ENCODE measurements at places on chromosomes 4 and X.

DNA sequence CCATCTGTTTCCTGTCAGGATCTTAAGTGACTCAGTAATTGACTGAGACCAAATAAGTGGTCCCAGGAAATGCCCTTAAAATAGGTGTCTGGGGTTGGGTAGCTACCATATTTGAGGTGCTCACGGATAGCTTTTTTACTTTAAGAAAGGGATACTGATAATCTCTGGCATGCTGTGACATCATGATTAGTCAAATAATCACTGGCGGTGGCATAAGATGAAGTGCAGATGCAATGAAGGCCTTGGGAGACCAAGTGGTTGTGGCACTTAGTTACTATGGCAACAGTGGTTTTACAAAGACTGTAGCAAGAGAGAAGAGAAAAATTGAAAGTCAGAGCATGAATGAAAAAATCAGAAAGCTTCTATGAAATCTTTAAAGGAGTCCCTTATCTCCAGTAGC, 114.5 kb upstream of the SLIT2 start:
- DNase-seq, result no peak

GRCh38 chr4:102139132-102139573, 206.1 kb downstream of the SLC39A8 start:
- DNase-seq, result no peak

- DNase-seq, result no peak
Measured at GRCh38 chr4:184442314-184442635, 32.1 kb downstream of the IRF2 start.

DNA sequence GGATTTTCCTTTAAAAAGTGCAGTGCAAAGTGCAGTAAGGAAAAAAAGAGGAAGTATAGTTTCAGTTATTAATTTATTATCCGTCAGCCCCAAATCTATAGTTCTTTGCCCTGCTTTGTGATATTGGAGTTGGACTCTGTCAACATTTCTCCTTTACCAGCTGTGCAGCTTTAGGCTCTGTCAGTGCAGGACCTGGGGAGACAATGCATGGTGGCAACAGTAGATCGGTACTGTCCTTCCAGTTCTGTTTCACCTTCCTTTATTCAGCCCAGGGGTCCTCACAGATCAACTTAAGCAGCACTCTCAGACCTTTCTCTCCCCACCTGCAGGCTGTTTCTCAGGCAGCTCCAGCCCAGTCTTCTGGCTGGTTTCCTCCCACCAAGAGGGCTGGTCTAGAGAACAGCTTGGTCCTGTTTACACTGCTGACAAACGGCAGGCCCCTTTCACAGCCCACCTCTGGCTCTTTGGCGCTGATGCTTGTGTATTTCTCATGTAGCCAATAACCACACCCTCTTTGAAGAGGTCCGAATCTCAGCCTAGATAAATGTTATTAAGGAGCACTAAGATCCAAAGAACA, 71.6 kb downstream of the MCUB start:
- DNase-seq, result no peak

DNA sequence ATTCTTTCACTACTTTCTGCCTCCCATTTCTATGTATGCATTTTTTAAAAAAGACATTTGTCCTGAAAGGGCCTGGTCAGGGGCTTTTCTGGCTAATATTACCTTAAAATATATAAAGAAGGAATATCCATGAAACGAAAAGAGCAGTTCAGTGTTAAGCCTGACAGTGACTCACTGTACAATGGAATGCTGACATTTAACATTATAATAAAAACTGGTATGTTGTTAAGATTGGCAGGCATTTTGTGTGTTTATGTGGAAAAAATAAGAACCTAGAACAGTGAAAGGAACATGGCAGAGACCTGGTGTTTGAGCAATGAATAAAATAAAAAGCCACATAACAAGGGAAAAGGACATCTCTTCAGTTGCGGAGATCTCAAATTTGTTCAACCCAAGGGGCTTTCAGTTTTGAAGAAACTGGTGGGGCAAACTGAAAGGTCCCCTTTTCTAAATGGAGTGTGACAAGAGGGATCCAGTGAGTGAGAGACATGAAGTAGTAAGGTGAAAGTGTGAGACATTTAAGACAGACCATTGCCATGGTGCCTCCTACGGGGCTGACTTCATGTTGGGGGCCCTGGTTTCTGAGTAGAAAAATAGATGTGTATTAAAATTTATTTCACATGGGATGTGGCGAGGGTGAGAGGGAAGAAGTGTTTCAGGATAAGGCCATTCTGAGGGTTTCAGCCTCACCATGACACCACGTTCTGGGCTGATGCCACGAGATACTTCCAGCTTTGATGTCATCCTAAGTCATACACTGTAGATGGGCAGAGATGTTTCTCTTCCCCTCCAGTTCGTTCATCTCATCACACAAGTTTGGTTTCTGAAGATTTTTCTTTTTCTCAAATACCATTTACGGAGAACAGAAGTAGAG, 324.9 kb downstream of the PPP3CA start:
- DNase-seq, result no peak

- no peak for DNase-seq
Measured at GRCh38 chr4:153785910-153786721, 2.8 kb downstream of the SFRP2 start.

- DNase-seq, result no peak
Measured at GRCh38 chr4:85580489-85580888, 105.5 kb downstream of the ARHGAP24 start.

DNA sequence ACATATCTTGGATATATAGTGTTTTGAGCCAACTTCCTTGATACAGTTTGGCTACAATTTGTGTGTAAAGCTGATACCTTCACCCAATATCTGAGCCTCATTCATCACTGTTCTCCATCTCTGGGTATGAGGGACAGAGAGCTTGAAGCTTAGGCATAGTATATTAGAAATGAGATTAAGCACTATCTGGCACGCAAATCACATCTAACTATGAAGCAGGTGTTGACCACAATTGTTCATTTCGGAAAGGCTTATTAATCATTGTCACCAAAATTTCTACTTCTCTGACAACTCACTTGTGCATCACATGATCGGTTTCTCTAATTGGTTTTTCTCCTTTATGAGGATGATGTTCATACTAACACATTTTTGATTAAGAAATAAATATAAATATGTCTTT, 2.1 kb upstream of the POF1B start:
- no peak for DNase-seq

DNA sequence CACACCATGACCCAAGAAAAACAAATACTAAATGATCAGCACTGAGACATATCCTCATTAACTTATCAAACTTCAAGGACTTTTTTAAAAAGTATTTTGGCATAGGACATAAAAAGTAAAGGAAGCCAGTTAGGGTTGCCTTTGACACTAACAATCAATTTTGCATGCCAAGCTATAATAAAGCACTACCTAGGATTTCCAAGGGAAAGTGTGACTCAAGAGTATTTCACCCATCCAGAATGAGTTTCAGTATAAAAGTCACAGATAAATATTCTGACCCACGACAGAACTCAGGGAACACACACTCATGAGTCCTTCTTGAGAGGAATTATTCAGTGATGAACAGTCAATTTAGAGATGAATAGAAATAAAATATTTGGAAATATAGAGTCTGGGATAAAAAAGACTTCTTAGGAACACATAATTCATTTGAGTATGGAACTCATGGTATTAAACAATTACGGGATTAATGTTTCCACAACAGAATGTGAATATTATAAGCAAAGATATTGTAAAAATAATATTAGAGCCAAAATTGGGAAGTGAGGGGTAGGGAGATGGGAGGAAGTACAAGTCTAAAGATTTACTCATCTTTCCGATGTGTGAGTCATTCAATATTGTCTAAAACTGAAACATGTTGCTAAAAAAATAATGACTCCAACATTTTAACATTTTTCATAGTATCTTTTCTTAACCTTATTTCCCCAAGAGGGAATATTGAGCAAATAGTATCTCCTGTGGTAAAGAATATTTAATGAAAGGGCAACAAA, 143.5 kb upstream of the LNX1 start:
- DNase-seq, result no peak

- no peak for DNase-seq
Measured at GRCh38 chr4:86159216-86159615, 200.6 kb downstream of the MAPK10 start.

GRCh38 chrX:132622130-132622529, 133.3 kb upstream of the MBNL3 start:
- no peak for DNase-seq

DNA sequence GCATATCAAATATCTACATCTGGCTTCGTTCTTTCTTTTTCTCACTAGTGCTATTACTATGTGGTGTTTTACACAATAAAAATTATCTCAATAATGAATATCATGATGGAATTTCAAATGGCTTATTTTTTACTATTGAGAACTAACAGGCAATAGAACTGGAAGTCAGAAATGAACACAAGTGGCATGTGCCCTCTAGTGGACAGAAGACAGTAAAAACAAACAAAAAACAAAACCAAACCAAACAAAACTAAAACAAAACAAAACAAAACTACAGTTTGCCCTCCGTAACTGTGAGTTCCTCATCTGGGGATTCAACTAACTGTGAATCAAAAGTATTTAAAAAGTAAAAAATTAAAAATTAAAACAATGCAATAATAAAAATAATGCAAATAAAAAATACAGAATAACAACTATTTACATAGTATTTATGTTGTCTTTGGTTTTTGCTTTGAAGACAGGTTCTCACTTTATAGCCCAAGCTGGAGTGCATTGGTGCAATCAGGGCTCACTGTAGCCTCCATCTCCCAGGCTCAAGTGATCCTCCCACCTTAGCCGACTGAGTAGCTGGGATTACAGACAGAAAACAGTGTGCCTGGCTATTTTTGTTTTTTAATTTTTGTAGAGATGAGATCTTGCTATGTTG, 195.6 kb upstream of the TACR3 start:
- no peak for DNase-seq

GRCh38 chr4:127080141-127080540, 552.6 kb upstream of the INTU start:
- DNase-seq, result no peak

- DNase-seq, result no peak
Measured at GRCh38 chr4:110075891-110076290, 122.5 kb downstream of the ELOVL6 start.

DNA sequence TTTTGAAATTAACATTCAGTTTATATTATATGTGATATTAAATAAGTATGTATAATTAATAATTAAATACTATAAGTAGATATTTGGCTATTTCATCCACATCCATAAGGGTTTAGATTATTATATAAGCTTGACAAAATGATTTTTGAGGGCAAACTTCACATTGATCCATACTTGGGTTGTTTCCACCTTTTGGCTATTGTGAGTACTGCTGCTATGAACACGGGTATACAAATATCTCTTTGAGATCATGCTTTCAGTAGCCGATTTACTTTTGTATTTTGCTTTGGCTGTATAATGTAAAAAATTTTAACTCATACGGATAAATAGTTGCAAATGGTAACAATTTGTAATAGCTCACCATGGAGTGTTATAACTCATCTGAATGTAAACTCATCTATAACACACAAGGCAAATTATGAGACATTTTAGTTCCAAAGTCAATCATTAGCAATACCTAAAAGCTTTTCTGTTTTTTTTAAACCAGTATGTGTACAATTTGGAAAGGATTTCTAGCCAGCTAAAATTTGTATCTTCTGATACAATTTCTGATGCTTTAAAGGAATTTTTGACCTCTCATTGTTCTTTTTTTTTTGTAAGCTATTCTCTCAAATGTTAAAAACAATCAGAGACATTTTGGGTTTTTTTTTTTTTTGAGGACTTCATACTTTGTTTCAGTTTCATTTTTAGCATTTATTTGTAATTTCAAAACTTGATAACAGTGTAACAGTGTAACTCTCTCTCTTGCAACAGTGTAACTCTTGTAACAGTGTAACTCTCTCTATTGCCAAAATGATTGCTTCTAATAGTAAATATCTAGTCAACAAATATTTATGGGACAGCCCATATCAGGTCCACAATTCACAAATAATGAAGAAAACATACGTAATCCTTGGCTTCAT, 51.8 kb upstream of the ARX start:
- DNase-seq, result no peak

GRCh38 chr4:145216535-145216934, 36.1 kb upstream of the OTUD4 start:
- DNase-seq, result no peak

DNA sequence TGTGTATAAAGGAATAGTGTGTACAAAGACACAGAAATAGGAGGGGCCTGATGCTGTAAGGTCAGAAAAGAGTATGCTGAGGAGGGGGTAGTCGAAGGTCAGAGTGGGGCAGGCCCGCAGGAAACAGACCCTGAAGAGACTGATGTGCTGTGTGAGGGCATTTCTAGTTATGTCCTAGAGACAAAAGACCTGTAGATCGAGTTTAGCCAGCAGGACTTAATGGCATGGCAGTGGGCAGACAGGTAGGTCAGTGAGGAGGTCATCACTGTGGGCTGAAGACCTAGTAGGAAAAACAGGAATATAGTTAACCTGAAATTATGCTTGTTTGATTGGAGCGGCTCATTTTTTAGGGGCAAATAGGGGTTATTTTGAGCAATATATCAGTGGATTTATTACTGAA, 57.1 kb downstream of the KIAA0232 start:
- DNase-seq, result no peak

DNA sequence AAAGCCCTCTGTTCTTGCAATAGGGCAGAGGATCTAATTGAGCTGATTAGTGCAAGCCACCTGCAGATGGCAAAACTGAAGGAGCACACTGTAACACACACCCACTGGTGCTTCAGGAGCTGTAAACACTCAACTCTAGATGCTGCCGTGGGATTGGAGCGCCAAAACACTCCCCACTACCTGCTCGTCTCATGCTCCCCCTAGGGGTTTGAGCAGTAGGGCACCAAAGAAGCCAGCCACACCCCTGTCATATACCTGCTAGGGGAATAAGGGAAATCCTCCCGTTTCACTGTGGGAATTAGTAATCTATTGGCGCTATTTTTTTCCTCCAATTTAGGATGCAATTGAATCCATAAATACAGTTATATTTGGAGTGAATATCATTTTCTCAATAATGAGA, 360.2 kb downstream of the GLUD2 start:
- DNase-seq, result no peak

GRCh38 chr4:147560625-147561024, 56.6 kb upstream of the TMEM184C start:
- no peak for DNase-seq

GRCh38 chr4:84907145-84907544, 59.3 kb downstream of the WDFY3 start:
- DNase-seq, result no peak

- no peak for DNase-seq
Measured at GRCh38 chr4:166977596-166977995, 256.7 kb downstream of the SPOCK3 start.

DNA sequence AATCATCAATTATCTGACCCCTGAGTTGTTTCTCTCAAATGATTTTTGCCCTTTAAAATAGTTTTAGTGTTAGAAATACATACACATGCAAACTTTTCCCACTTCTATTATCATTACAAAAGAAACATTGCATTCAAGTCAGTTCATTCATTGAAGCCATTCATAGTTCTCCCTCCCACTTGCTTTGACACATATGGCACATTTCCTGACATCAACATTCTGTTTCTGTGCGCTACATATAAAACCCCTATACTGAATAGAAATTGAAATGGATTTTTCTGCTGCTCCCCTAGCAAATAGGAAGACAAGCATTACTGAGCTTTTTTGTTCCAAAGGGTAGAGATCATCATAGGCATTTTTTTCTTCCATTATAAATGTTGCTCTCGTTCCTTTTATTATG, 497.9 kb upstream of the PCDH10 start:
- DNase-seq, result no peak

All from activated CD8-positive, alpha-beta memory T cell treated with anti-CD3 and anti-CD28 coated beads for 48 hours (primary cell).